ENCODE measurements at places on chromosomes 5 and 9.

DNA sequence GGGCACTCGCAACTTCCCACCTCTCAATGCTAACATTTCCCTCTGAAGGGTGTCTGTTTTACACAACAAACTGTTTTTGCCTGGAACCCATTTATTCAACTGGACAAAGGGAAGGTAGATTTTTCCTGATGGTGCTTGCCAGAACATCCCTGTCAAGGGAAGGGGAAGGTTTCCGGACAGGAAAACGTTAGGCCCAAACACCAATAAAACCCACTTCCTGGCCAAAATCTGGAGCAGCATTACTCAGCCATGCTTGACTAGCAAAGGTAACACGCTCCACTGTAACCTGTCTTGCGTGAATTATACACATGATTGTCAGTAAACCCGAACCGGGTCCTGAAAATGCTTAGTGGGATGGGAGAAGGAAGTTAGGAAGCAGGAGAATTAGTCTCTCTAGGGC, 90.2 kb downstream of the SAXO1 start:
- DNase-seq, result no peak

GRCh38 chr5:120564013-120564412, 99.9 kb downstream of the PRR16 start:
- no peak for DNase-seq

DNA sequence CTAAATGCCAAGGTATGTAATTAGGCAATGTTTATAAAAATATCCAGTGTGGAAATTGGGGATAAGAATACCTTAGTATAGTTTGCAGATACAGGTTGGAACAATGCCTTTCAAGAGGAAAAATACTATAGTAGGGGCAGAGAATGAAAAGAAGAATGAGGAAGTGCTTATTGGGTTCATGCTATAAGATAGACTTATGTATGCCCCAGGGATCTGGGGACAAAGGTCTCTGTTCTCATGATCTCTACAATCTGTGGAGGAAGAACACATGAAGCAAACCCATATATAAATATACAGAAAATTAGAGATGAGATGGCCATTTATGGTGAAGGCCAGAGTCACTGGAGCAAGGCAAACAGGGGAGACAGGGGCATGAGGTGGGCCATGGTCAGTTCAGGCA, 106.5 kb upstream of the DAB2 start:
- DNase-seq, result no peak

DNA sequence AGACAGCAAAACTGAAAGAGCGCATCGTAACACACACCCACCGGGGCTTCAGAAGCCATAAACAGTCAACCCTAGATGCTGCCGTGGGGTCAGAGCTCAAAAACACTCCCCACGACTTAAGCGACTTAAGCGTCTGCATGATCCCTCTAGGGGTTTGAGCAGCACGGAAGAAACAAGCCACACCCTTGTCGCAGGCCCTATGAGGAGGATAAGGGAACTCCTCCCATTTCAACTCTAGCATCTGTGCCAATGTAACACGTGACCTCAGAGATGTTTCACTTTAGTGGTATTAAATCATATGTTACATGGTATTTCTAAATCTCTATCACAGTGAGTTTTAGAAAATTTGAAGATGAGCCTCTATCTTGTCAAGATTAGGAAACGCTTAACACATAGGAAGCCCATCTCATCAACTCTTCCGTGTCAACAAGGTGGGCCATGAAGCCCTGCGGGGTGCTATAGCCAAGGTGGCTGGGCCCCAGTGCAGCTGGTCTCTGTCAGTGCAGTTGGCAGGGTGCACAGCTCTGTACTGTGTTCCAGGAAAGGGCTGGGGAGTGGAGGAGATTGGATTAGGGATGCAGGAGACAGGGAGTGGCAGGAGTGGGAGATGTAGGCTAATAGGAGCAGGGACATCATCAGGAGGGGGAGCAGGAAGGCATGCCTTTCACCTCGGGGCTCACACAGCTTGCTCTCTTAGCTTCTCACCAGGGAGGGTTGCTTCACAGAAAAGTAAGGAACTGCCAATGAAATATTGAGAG, 33.1 kb downstream of the ZCCHC9 start:
- no peak for DNase-seq

- no peak for DNase-seq
Measured at GRCh38 chr5:38755181-38755580, 90.6 kb upstream of the OSMR start.

GRCh38 chr9:76200315-76200714, 193.9 kb downstream of the RFK start:
- no peak for DNase-seq

- no peak for DNase-seq
Measured at GRCh38 chr9:75891771-75892215, 1.3 kb downstream of the PCSK5 start.

DNA sequence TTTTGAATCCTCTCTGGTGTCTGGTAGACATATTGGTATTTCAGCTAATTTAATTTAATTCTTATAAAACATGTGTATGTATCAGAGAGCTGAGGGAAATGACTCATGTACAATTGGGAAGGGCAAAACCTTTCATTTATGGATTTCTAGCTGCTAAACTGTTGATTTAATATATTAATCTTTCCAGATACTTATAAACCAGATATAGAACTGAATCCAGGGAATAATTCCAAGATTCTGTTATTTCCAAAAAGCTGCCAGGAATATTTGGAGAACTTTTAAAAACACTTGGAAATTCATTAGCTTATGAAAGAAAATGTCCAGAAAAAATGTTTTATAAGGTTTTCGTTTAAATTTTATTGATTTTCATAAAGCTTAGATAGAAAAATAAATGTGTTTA, 295.5 kb downstream of the YTHDC2 start:
- no peak for DNase-seq

DNA sequence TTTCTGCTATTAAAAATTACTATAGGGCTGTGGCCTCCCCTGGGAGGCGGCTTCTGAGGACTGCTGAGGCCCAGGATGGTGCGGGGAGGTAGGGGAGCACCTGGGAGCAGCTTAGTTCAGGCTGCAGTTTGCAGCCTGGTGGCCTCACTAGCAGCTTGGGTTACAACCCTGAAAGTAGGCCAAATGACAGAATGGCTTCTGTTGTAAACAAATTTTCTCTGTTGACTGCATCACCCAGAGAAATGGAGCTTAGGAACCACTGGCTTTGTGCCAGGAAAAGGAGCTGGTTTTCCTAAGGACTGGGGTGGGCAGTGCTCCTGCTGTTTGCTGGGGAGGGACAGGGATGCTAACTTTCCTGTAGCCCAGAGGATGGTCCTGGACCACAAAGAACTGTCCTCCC, 130.3 kb downstream of the ENTREP1 start:
- DNase-seq, result no peak

GRCh38 chr5:154287136-154287535, 96.6 kb downstream of the GALNT10 start:
- DNase-seq, result peak; percentile 90

GRCh38 chr5:56638061-56638621, 177.2 kb upstream of the MAP3K1 start:
- no peak for DNase-seq

- DNase-seq, result no peak
Measured at GRCh38 chr5:138849882-138850281, 25.3 kb downstream of the LRRTM2 start.

DNA sequence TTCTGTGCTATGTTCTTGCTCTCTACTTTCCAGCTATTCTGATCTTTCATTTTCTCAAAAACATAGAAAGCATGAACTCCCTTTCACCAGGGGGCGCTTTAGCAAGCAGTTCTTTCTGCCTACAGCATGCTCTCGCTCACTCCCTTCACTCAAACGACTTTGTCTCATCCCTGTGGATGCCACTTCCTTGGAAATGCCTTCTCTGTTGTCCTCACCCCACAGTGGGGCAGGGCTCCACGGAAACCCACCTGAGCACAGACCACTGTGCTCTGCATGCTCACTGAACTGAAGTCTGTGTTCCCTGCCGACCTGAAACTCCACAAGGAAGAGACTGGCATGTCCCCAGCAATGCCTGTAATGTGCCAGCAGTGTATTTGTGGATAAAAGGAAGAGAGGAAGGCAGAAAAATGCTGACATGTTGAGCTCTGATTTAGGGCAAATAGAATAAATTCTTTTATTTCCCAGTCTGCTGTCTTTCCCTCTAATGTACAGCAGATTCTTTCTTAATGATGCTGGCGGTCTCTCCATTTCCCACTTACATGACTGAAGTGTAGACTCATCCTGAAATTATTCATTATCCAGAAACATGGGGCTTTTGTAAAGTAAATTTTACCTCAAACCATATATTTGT, 4.9 kb upstream of the ROR2 start:
- DNase-seq, result peak; percentile 65

DNA sequence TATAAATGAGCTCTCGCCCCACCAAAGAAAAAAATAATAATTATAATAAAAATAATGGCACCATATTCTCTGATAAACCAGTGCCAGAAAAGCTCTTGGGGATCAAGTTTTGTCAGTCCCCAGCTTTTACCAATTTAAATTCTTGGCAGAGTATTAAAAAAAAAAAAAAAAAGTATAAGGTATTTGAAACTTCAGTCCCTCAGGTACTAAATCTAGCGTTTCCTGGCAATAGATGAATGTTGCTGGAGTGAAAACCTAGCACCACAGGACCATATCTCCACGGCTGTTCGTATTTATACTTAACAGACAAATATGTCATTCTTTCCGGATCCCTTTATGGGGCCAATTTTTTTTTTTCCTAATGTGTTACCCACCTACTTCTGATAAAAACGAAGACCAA, 646.2 kb downstream of the CCDC171 start:
- no peak for DNase-seq

DNA sequence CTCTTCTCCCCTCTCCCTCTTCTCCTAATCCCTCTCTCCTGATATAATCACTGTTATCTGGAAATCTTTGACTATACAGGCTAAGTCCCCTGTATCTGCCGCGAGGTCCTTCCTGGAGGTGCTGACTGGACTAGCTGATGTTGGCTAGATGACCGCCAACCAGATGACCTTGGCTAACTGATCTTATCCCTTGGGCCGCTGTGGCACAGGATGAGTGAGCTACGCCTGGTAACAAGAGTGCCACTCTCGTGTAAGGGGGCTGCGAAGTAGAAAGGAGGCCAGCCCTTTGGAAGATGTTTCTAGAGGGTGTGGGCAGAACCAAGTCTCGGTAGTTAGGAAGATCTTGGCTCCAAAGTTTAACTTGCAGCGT, 345 bp upstream of the PRRC1 start:
- no peak for DNase-seq

DNA sequence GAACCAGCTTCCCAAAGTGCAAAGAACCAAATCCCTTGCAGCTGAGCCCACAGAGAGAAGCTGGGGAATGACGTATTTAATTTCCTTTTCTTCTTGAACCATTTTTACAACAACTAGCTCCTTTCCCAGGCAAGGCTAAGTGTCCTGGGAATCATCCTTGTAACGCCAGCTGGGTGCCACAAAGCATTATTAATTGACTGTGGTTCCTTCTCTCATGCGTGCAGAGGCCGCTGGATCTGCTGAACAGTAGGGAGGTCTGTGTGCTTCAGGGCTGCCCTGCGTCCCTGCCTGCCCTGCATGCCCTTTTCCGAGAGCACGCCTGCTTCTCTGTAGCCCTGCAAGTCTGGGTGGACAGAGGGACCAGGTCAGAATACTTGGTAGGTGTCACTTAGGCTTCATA, 124.1 kb upstream of the OTULINL start:
- no peak for DNase-seq

GRCh38 chr5:159003045-159004030, 96.4 kb downstream of the EBF1 start:
- DNase-seq, result no peak

DNA sequence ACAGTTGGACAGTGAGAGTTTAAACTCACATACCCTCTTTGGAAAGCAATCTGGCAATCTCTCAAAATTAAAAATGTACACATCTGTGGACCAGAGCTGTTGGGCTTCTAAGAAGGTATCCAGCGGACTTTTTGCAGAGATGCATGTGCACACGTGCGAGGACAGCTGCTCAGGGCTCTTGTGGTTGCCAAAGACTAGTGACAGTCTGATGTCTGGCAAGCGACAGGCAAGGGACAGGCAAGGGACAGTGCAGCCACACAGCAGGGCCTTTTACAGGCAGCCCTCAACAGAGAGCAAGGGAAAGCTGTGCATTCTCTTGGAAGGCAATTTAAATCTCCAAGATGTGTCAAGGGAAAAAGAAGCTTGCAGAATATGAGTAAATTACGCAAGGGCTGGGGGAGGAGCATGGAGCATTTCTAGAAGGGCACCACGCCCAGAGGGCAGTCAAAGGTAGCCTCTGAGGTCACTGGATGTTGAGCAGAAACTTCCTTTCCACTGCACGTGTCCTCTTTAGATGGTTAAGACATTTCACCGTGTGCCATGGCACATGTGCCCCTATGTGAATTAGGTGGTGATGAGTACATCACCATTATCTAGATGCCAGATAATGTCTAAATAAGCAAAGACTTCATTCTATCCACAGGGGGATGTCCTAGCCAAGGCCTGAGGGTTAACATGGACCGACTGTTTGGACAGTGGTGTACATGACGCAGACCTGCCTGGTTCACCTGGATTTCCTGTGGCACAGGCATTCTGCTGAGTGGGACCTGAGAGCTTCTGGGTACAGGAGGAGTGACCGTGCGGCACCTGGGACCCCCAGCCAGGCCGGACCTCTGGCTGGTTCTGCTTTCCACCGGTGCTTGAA, 9.1 kb downstream of the GFPT2 start:
- DNase-seq, result peak; percentile 20

- DNase-seq, result no peak
Measured at GRCh38 chr9:136403538-136403914, 3.6 kb upstream of the SNAPC4 start.

DNA sequence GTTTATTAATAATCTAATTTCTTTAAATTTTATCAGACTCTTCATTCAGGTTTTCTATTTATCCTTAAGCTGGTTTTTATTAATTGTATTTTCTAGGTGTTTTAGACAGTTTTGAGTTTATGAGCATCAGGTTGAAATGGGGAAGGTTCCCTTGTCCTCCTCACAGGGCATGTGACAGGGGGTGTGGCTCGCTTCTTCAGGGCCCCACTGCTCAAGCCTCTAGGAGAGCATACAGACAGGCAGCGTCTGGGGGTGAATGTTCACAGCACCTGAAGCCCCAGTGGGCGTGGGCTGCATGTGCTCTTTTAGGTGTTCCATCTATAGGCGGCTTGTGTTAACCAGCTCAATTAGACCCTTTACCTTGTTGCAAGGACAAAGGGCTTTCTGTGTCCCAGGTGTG, 78.2 kb upstream of the RUFY1 start:
- no peak for DNase-seq

DNA sequence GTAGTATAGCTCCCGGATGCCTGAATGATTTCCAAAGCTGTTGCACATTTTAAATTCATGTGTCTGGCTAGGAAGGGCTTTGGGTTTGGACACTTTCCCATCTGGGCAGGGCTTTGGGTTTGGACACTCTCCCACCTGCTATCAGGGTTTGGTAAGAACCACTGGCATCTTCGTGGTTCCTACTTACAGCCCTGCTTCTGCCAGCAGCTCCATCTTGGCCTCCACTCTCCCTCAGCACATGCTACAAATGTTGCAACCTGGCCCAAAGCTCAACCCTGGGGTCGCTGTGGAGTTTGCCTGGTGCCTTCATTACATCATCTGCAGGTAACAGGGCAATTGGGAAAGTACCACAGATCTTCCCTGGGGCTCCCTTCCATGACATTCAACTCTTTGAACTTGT, 3.5 kb downstream of the TMCO6 start:
- no peak for DNase-seq

- DNase-seq, result no peak
Measured at GRCh38 chr9:18834740-18835361, 198.2 kb downstream of the SAXO1 start.

Data from T47D (cell line).